ENCODE measurements at places on chromosomes 16 and 17. TPM values are rescaled to one million over a fixed set of nuclear protein-coding genes. Genes with fewer than 3 reads are reported as not detected.

GRCh38 chr16:80441935-80442334, 98.9 kb upstream of the DYNLRB2 start:
- no peak for DNase-seq

- DNase-seq, result no peak
Measured at GRCh38 chr16:66414891-66415290, 12.2 kb upstream of the BEAN1 start.

- no peak for DNase-seq
Measured at GRCh38 chr17:57493171-57493570, 236.8 kb downstream of the MSI2 start.

- DNase-seq, result no peak
Measured at GRCh38 chr17:37148156-37148555, 199.4 kb downstream of the AATF start.

DNA sequence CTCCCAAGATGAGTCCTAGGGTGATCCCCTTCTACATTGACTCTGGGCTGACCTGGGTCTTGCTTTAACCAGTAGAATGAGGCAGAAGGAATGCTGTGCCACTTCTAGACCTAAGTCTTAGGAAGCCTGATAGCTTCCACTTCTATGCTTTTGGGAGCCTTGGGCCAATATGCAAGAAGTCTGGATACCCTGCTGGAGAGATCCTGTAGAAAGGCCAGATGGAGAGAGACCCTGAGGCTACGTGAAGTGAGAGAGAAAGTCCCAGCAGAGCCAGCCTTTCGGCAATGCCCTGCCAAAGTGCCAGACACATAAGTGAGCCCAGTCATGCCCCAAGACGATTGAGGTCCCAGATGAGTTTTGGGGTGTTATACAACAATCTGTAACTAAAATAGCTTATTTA, 1.7 kb downstream of the KRT222 start:
- no peak for DNase-seq

GRCh38 chr16:87700406-87701077, 65.2 kb downstream of the KLHDC4 start:
- DNase-seq, result no peak

DNA sequence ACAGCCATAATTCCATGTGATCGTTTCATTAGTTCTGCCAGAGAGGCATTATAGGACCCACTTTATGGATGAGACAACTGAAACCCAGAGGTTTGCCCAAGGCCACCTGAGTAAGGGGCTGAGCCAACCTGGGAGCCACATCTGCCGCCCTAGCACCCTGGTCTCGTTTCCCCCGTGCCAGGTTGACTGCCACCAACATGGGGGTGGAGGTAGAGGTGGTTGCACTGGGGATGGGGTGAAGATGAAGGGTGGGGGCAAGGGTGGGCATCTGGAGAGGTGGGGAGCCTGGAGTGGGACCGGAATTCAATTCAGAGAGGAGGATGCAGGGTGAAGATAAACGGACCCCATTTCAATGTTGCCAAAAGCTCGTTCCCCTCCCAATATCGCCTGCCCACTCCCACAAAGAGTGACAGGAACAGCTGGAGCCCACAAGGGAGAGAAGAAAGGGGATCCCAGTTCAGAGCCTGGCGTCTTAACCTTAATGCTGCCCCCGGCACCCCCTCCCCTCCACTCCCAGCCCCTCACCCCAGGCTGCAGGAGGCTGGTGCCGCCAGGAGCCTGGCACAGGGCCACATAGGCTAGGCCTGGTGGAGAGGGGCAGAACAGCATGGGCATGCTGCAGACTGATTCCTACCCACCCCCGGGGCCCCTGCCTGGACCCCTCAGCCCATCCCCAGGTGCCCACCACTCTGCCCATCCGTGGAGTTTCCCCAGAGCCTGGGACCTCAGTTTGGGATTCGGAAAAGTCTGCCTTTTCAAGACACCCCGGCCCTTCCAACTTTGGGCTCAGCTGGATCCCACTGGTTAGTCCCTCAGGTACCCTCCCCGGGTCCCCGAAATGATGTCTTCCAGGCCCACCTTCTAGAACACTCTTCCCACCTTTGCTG, 29.6 kb downstream of the NGFR start:
- no peak for DNase-seq

DNA sequence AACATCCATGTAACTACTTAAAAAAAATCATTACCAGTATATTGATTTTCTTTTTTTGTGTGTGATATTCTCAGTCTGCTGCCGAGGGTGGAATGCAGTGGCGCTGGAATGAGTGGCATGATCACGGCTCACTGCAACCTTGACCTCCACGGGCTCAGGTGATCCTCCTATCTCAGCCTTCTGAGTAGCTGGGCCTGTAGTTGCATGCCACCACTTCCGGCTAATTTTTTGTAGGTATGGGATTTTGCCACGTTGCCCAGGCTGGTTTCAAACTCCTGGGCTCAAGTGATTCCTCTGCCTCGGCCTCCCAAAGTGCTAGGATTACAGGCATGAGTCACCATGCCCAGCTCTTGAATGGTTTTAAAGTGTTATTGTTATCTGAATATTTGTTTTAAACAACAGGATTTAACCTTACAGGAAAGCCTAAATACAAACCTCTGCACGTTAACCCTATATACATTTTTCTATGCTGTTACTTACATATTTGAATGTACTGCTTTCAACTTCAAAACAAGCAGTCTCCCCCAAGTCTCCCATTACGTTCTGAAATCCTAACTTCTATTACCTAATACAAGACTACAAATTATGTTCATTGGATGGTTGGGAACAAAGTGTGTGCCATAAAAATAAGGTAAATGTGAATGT, 61.7 kb downstream of the KPNA2 start:
- DNase-seq, result no peak

- DNase-seq, result no peak
Measured at GRCh38 chr17:1108478-1108764, 71.4 kb downstream of the ABR start.

- no peak for DNase-seq
Measured at GRCh38 chr17:40176754-40177110, 538 bp upstream of the RAPGEFL1 start.

Gene KRTAP3-1
- polyA plus RNA-seq, result not detected
